ENCODE measurements at places on chromosomes 1 and 21.

DNA sequence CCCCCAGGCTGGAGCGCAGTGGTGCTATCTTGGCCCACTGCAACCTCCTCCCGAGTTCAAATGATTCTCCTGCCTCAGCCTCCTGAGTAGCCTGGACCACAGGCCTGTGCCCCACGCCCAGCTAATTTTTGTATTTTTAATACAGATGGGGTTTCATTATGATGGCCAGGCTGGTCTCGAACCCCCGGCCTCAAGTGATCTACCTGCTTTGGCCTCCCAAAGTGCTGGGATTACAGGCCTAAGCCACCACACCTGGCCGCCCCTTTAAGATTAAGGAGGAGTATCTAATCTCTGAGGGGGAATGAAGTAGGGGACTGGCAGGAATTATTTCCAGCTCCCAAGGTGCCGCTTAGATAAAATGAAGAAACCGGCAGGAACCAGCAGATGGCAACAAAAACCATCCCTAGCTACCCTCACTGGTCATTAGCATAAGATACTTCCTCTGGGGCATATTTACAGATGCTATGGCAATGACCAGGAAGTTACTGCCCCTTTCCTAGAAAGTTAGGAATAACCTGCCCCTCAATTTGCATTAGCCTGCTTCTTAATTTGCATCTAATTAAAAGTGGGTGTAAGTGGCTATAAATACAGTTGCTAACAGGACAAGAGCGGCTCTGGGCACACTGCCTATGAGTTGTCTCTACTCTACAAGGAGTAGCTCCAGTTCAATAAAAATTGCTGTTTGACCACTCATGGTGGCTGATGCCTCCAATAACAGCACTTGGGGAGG lies 7.1 kb upstream of the NSUN4 start:
- peak; percentile 19 for DNase-seq

DNA sequence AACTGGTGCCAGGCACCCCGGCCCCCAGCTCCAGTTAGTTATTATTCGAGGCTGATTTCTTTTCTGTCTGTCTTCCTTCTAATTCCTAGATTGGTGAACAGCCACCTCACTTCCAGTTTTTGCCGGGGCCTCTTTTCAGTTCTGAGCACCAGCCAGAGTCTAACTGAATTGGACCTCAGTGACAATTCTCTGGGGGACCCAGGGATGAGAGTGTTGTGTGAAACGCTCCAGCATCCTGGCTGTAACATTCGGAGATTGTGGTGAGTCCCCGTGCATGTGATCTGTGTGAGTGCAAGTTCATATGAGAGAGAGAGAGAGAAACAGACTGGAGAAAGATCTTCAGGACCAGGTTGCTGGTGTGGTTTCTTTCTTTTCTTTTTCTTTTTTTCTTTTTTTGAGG lies 13.5 kb downstream of the NLRP3 start:
- DNase-seq = no peak

- DNase-seq = no peak
Measured at GRCh38 chr1:28329395-28330153, 734 bp downstream of the MED18 start.

DNA sequence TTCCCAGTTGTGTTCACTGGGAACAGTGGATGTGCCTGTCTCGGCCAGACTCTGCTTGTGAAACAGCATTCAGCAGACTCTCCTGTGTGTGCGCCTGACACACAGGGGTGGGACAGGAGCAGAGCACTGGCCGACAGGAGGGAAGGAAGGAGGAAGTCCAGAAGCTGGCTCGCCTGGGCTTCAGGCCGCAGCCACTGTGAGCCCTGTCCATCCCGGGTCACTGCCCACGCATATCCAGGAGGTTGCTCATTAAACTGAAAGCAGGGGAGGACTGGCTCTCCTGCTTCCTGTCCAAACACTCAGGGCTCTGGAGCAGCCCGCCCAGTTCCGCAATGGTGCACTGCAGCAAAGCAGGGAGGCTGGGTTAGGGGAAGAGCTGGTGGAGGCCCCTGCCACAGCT lies 218.7 kb upstream of the VAMP3 start:
- no peak for DNase-seq

DNA sequence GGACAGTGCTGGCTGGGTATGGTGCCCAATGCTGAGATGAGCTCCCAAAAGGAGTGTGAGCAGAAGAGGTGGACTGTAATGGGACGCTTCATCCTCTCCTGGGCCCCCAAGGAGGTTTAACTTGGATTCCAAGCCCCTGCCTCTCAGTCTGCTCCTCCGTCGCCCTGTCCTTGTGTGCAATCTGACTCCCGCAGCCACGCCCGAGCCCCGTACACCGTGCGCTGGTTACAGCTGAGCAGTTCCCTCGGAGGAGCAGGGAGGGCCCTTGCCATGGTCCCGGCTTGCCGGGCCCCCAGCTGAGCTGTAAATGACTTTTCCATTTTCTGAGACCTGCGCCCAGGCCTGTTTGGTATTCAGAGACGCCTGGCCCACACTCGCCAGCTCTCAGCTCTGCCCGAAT lies 53.7 kb downstream of the PAX7 start:
- DNase-seq = no peak

DNA sequence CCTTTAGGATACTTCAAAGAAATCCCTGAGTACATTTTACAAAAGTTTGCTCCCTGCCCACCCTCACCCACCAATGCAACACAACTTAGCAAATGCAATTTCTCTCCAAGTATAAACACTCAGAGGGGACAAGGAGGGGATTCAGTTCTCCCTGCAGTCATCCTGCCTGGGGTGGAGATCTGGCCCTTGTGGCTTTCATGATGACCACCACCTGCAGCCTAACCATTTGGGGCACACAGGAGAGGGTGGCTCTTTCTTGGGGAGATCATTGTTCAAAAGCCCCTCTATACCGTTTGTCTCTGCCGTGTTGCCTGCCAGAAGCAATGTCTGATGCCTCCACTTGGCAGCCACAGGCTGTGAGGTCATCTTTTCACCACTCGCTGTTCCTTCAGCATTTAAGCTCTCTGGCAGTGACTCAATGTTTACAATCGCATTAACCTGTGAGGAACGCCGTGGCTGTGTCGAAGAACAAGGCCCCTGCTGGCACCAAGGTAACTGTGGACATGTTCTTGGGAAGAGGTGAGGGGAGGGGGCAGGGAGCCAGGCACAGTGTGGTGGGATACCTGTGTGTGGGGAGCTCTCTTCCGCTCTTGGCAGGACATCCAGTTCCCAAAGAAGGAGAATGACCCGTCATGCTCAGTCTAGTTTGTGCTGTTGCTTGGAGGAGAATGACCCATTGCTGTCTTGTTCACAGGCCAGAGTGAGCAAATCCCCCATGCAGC lies 103.9 kb upstream of the DUSP10 start:
- DNase-seq = peak; percentile 69

DNA sequence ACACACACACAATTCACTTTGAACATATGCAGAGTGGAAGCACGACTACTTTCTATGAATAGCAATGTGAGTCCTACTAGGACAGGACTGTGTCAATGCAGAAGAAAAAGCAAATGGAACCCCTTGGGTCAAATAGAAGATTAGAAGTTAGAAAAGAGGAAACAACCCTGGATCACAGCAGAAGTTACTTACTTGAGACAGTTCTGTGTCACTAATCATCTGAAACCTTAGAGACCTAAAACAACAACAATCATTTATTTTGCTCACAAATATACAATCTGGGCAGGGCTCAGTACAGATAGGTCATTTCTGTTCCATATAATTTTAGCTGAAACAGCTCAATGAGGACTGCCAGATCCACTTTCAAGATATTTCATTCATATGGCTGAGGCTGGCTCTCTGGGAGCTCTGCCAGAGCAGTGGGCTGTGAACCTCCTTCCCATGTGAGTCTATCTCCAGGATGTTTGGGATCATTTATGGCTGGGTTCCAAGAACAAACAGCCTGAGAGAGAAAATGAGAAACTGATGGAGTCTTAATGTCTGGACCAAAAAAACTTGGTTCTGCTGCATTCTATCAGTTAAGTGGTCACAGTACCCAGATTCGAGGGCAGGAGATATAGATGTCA lies 42.5 kb upstream of the IL10 start:
- no peak for DNase-seq

DNA sequence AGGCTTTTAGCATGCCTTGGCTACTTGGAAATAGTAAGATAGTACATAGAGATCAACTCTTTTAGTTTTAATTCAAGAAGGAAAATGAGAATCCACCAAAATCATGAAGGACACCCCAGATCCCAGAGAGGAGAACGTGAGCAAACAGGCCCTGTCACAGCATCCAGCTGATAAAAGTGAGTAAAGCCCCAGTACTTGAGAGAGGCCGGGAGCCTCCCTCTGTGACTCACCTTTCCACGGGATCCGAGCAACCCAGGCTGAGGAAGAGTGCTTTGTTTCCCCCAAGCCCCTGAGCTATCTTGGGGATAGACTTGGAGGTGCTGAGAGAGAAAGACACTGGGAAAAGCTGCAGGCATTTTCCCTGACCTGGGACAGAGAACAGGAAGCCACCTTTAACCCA lies 238.6 kb downstream of the DUSP10 start:
- DNase-seq = no peak
